ENCODE measurements at places on chromosomes 1 and 21.

GRCh38 chr1:175116210-175116798 is 48.7 kb downstream of the TNN start:
- no peak for DNase-seq

- no peak for DNase-seq
Measured at GRCh38 chr1:179840107-179840506, 37.5 kb downstream of the TOR1AIP2 start.

GRCh38 chr1:27111626-27112573 is 43.0 kb downstream of the SLC9A1 start:
- peak; percentile 40 for DNase-seq

DNA sequence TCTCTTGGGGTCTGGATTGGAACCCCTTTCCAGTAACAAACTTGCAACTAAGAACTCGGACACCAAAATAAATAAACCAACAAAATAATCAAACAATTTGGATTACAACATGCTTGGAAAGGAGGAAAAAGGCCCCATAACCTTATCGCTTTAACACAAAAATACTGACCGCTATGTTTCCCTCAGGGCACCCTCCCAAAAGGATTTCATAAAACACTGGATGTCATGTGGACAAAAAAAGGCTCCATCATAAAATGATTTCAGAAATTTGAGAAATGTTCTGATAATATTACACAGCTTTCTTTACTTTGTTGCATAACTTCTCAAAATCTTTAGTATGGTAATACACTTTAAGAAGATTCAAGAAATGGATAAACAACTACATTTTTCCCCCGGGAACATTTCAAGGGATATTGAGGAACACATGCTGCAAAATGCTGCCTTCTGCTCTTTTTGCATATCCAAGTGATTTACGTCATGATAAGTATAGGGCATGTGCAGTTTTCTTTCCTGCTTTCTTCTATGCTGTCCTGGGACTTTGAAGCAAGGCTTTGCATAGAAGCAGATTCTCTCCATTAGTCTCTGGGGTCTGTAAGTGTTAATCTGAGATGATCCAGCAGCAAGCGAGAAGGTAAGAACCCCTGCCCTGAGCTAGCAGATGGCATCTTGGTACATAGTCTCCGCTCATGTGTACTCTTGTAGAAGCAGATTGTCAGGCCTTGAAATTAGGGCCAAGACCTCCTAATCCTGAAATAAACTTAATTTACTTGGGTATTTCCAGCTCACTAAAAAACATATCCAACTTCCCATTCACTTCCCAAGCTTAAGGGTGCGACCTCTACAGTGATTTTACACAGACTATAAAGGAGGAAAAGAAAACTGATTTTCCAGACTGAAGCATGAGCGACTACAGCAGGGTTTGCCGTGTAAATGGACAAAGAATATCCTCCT is 85.5 kb upstream of the KIAA0040 start:
- DNase-seq, result no peak

GRCh38 chr1:198259333-198260074 is 102.7 kb downstream of the NEK7 start:
- DNase-seq, result no peak

GRCh38 chr1:86741947-86742572 is 37.7 kb downstream of the SH3GLB1 start:
- DNase-seq, result peak; percentile 28

- no peak for DNase-seq
Measured at GRCh38 chr1:34984435-34984792, 733 bp downstream of the TMEM35B start.

GRCh38 chr1:66283622-66284041 is 250.3 kb upstream of the SGIP1 start:
- no peak for DNase-seq

GRCh38 chr1:66251546-66251945 is 282.4 kb upstream of the SGIP1 start:
- DNase-seq, result no peak

DNA sequence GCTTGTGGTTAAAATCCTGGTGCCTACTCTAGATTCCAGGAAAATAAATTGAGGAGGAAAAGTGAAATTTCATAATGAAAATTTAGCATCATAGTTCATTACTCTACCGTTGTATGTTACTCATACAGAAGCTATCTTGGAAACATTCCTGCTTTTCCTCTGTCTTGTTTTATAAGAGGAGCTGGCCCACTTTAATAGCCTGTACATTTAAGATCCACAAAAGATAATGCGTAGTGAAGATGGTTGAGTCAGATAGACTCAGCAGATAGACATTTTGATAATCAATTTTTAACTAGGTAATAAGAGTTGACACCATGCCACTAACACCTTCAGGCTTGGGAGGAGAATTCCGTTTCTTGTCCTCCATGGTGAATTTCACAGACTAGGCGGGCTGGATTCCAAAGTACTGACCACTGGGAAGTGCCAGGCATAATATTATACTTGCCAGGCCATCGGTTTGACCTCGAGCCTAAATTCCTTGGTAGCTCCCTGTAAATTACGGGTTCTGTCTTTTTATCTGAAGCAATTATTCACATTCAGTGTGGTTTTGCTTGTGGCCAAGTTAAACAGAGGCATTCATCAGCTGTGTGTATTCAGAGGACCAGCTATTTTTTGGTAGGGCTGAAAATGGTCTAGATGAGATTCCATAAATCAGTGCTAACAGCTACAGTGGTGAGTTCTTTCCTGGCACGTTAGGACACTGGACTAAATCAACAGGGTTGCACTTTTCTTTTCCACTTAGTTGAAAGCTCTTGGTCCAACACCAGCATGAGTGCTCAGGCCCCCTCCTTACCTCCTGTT is 111.9 kb upstream of the KAZN start:
- no peak for DNase-seq

- no peak for DNase-seq
Measured at GRCh38 chr21:31316488-31317169, 27.4 kb downstream of the TIAM1 start.

GRCh38 chr1:234286206-234286605 is 87.0 kb upstream of the COA6 start:
- DNase-seq, result no peak

- no peak for DNase-seq
Measured at GRCh38 chr1:37723390-37724078, 31.2 kb downstream of the CDCA8 start.
